ENCODE measurements at places on chromosomes 1 and 21.

GRCh38 chr1:194717941-194718340 is 1531.5 kb upstream of the B3GALT2 start:
- no peak for DNase-seq

- DNase-seq: no peak
Measured at GRCh38 chr21:38834725-38835124, 29.0 kb downstream of the ETS2 start.

DNA sequence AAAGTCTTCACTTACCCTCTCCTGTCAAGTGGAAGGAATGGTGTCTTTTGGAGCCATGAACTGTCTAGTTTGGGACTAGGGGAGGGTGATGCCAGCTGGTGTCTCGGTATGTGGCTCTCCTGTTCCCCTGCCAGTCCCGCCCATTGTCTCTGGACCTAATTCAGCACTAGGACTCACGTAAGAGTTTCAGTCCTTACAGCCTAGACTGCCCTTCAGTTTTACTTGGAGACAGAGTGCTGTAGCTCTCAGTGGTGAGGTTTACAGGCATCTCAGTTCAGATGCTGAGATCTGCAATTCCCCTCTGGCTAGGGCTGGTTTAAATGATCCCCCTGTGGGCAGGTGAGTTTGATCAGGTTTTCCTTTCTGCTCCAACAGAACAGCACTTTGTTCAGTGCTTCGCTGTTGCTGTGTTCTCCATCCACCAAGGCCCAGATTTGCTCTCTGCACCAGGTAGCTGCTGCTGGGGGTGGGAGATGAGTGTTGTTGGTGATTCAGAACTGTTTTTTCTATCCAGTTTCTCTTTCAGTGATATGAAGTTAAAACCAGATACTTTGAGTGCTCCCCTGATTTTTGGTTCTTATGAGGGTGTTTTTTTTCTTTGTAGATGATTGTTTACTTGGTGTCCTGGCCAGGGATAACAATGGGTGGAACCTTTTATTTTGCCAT is 198.3 kb upstream of the RNPC3 start:
- no peak for DNase-seq

DNA sequence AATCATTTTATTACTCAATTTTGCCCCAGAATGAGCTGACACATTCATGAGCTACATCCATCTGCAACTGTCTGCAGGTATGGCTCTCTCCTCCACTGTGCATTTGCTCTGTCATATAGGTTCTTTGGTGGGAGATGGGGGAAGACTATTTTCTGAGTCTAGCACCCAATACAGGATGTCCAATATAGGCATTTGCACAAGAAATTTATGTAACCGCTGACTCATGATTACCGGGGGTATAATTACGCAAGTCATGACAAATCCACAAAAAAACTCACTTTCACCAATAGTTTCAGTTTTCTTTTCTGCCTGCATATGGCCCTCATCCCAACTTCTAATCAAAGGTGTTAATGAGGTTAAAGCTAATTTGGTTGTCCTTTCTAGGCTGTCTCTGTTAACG is 17.5 kb upstream of the VSIG8 start:
- DNase-seq: no peak

DNA sequence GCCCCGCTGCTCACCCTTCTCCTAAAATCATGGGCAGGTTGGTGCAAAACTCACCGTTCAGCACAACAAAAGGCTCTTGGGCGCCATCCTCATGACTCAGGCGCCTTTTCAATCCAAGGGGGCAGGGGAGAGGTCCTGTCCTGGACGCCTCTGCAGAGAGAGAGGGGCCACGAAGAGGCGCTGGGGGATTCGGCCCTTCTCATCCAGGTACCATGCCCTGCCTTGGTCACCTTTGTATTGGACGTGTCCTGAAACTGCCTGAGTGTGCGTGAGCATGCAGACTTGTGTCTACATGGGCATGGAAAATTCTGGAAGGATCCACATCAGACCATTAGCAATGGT is 53.5 kb downstream of the SLC37A1 start:
- no peak for DNase-seq

DNA sequence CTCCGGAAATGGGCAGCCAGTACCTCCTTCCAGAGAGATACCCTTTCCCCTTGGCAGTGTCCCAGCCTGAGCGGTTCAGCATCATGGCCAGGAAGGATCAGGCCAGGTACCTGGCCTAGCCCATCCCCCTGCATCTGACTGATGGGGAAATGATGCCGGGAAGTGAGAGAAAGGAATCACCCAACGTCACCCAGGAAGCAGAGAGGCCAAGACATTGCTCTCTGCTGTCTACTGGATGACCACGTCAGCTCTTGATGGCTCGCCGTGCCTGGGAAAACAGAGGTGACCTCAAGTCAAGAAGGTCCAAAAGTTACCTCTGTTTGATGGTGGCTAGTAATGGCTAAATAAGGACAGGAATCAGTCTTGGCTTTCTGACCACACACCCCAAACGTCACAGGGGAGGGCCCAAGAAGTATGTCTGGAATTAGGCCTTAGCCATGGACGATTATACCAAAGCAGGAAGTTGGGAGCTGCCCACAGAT is 79.0 kb downstream of the MRPL37 start:
- DNase-seq: no peak

DNA sequence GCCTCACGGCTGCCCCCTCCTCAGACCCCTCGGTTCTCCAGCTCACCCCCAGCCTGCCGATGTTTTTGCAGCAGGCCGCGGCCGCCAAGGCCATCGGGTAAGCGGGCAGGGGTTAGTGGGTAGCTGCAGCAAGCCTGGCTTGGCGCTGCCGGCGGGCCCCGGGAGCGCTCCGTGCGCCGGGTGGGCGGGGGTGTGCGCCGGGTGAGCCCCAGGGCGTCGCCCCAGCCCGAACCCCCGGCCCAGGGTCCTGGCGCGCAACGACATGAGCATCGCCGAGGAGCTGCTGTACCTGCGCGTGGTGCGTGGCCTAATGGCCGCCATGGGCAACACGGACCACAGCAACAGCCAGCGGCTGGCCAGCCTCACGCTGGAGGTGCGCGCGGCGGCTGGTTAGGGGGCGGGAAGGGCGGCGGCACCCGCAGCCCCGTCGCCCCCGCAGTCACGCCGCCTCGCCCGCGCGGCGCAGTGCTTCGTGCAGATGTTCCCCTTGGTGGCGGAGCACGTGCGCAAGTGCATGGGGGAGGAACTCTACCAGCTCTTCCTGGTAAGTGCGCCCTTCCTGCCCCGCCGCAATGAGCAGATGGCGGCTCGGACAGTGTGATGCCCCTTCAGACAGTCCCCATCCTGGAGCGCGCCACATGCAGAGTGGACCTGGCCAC is 6.5 kb downstream of the RNU5D-1 start:
- DNase-seq: no peak

DNA sequence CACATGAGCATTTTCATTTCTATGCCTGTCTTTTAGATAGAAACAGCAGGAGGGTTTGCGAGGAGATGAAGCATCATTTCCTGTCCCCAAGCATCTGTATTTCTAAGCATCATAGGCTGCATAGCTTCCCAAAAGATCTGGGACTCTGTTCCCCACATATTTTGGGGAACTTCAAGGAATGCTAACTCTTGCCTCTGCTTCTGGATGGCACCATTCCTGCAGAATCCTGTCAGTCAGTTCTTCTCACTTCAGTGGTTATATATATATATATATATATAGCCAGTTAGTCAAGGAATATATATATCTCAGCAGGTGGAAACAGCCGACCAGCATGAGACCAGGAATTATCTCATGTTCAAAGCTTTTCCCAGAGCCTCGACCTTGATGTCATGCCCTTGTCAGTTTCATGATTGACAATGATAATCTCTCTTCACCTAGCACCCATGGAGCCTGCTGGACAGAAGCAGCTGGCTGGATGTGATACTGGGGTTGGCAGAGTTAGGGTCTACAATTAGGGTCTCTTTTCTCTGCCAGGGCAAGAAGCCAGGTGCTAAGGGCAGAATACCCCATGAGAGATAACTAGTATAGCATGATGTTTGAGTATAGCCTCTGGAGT is 2.4 kb downstream of the PFKFB2 start:
- DNase-seq: no peak

- DNase-seq: no peak
Measured at GRCh38 chr1:193769651-193770050, 583.2 kb upstream of the B3GALT2 start.

DNA sequence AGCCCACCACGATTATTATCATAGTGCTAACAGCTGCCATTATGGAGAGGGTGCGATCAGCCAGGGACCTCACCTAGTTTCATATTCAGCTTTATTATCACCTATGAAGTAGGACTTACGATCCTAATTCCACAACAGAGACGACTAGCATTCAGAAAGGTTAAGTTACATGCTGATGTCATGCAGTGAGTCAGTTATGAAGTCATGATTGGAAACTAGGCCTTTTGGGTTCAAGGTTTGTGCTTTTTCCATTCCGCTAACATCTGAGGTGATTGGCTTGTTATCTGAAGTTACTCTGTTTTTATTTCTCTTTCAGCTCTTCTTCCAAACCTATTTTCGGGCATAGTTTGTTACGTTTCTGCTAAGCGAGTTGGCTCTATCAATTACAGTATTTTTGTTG is 251.1 kb downstream of the CAMTA1 start:
- no peak for DNase-seq

All from activated CD4-positive, alpha-beta T cell treated with anti-CD3 and anti-CD28 coated beads, Interleukin-2, amount 50 U/mL, for 24 hours (primary cell).